ENCODE measurements at places on chromosomes 4 and X.
A peak's percentile ranks its signal among the peaks of the same experiment; 100 is the strongest.

DNA sequence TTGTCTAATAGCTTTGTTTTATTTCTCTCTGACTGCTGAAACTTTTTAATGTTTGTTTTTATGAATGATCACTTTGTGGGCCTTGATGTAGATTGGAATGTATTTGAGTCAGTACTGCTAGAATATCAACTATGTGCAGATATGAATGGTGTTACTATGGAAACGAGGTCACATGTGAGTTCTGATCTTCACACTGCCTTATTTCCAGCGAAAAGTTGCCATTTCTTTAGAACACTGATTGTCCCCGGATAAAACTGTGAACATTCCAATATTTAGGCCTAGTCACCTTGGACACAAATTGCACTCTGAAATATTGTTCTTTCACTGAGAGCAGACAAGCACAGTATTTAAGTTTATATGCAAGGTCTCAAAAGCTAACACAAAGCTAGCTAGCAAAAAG, 27.2 kb upstream of the MAGED1 start:
- no peak for DNase-seq

DNA sequence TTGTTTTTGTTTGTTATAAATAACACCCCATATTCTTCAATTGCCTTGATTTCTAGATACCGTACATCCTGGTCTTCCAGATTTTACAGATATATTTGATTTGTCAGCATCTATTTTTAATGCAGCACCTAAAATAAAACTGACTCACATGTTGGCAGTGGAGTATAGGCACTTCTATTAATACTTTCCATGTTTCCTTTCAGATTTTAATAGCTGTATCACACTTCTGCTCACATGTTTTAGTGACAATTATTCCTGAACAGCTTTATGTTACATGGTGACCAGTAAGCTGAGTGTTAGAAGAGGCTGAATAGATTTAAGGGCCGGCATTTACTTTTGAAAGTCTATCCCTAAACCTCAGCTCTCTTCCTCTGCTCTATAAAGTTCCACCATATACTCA, 46.1 kb downstream of the C4orf46 start:
- DNase-seq: no peak

DNA sequence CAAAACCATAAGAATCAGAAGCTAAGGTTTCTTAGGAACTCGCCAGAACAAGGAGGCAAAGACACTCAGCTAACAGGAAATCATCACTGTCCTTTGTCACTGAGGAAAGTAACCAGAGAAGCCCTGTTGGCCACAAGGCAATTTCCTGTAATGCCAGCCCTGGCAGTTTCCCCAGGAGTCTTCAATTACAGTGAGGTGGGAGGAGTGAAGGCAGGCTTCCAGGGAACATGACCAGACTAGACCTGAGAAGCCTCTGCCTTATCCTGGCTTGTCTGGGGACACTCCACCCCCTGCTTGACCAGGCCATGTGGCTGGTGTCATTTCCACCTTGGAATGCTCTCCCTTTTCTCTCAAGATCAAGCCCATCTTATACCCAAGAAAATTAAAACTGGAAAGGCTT, 125.3 kb downstream of the COL4A6 start:
- no peak for DNase-seq

DNA sequence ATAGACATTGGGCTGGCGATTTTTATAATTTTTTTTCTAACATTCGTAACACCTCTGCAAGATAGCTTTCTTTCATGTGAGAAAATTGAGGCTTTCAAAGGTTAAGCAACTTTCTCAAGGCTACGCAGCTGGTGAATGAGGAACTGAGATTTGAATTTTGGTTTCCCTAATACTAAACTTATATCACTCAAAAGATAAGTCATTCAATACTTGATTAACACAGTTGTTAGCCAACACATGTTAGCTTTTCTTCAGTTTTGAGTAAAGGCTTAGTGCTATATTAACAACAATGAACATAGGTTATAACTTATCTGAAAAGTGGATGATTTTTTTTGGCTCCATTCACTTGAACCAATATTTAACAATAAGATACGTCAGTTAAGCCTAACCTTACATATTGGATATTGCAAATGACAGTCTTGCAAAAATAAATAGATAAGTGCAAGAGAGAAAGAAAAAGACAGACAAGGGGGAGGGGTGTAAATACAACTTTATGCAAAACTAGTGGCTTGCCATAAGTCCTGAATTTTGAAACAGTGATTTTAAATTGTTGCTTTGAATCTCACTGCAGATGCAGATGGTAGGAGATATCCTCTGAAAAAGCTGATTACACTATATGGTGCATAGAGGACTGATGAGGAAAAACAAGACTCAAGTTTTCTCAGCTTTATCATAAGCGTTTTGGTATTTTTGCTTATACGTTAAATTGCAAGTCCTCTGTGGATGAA, 11.1 kb upstream of the GPM6A start:
- DNase-seq: no peak

- DNase-seq: no peak
Measured at GRCh38 chrX:73577361-73577760, 14.4 kb downstream of the CHIC1 start.

- no peak for DNase-seq
Measured at GRCh38 chr4:123064390-123064789, 142.0 kb upstream of the NUDT6 start.

DNA sequence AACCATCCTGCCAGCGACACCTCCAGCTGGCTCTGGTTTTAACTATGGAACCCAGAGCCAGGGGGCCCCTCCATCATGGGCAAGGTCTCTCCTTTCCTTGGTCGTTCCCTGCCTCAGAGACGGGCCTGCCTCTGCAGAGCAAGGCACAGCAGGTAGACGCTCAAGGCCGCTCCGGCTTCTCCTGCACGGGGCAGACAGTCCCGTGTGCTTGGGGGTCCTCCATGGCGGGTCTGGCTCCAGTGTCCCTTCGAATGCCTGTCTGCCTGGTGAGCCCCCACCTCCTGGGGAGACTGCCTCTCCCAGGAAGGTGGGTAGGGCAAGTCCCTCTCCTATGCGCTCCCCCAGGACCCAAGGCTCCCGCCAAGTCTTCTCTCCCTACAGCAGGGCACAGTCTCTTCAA, 71.5 kb downstream of the ACOX3 start:
- no peak for DNase-seq

GRCh38 chr4:17912011-17912410, 101.2 kb downstream of the NCAPG start:
- no peak for DNase-seq

GRCh38 chrX:16992951-16993350, 46.5 kb downstream of the REPS2 start:
- no peak for DNase-seq

GRCh38 chr4:21554066-21554465, 394.5 kb downstream of the KCNIP4 start:
- no peak for DNase-seq

GRCh38 chr4:137519406-137519805, 12.9 kb downstream of the PCDH18 start:
- no peak for DNase-seq

DNA sequence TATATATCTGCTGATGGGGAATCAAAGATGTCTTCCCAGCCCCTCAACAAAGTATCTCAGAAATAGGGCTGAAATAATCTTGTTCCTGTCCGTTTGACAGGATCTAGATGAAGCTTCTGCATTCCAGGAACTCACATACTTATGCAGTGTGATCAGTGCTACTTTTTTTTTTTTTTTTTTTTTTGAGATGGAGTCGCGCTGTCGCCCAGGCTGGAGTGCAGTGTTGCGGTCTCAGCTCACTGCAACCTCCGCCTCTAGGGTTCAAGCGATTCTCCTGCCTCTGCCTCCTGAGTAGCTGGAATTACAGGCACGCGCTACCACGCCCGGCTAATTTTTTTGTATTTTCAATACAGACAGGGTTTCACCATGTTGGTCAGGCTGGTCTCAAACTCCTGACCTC, 36.4 kb downstream of the DHX15 start:
- DNase-seq: no peak

GRCh38 chrX:86171366-86171765, 23.1 kb downstream of the DACH2 start:
- no peak for DNase-seq

DNA sequence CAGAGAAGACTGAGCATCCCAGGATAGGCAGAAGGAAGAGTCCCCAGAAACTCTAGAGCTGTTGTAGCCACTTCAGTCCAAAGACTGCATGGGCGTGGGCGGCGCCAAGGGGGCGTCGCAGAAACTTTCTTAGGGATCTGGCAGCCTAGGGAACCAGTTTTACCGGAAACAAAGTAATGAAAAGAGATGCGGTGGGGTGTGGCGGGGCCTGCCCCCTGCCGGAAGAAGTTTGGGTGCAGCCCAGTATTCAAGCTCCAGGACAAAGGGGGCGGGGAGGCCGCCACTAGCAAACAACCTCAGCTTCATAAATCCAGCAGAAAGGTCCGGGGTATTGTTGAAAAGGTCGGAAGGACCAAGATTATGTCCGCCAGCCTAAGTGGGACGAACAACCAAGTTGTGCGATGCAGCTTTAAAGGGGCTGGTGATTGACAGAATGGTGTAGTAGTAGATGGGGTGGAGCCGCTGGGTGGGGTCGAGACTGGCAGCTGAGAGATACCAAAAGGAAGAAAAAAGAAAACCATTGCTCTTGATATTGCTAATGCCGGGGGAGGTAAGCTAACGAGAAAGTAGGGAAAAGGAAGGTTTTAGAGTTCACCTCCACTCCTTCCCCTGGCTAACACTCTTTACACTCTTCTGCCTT, 190.5 kb downstream of the RRAGB start:
- no peak for DNase-seq

DNA sequence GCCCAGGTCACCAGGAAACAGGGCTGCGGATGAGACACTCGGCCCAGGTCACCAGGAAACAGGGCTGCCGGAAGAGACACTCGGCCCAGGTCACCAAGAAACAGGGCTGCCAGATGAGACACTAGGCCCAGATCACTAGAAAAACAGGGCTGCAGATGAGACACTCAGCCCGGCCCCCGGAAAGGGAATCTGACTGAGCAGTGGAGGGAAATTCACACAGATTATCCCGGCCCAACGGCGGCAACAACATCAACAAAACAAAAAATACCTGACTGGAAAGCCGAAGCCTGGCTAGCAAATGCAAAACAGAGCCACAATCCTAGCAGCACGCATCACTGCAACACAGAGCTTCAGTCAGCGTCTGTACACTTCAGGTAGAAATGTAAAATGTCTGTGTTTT, 20.7 kb downstream of the AFAP1 start:
- no peak for DNase-seq

GRCh38 chr4:154743683-154744340, at the start of gene LRAT:
TSS of gene LRAT (plus strand) at chr4:154744000. CDS start at chr4:154744327, 327 bp downstream.
- DNase-seq: peak; percentile 0

DNA sequence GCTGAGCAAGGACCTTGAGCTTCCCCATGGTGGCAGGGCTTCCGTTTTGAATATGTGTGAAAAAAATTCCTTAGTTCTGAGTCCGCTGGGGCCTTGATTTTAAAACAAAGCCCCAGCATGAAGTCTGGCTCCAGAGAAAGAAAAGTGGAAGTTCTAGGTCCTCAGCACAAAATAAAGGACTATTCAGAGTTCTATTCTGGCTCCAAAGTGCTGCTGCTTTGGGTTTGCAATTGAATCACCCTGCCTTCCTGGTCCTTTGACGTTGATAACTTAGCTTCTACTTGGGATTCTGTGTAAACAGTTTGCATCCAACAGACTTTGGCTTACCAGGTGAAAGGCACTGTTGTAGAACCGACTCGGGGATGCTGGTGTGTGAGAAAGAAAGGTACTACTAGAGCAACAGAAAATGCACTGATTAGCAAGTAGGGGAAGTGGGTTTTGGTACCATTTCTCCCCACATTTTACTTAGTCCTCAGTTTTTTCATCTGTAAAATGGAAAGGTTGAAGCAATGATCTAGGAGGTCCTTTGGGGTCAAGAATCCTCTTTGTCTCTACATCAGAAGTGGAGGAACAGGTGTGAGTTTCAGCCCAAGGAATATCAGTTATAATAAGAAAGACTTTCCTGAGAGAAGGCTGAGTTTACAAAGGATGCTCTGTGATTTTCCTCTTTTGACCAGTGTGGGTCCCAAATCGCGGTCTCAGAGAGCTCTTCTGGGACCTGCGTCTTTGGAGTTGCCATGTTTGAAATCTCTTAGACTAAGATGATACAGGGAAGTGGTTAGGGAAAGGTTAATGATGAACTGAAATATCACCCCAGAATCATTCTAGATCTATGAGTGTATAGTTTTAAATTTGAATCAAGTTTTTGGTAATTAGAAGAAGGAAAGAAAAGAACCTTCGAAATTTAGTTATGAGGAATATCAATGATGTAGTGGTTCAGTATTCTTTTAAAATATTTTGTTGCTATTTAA, 28.2 kb downstream of the IGFBP7 start:
- no peak for DNase-seq

DNA sequence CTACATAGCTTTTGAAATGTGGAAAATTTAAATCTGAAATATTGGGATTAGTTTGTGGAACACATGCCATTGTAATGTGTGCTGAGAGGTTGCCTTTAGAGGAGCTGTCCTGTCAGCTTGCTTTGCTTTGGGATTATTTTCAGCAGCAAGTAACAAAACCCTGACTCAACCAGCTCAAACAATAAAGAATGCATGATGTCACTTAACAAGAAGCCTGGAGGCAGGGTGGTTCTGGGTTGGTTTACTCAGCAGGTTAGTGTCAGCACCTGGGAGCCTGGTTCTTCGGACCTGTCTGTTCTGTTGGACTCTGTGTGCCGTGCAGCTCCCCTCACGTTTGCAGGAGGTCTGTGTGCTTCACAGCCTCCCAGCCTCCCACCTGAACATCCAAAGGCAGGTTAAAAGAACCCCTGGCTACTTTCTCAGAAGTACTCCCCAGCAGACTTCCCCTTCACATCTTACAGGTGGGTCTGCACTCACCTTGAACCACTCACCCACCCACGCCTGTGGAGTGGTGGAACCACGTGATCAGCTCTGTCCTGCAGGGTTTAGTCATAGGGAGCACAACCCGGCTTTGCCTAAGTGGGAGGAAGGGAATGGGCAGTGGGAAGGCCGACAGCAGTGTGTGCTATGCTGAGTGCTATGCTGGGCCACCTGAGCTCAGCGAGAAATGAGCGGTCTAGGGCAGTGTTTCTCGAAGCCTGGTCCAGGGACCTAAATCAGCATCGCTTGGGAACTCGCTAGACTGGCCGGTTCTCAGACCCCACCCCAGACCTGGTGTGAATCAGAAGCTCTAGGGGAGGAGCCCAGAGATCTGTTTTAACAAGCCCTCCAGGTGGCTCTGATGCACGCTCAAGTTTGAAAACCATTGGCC, 20.4 kb downstream of the TMEM131L start:
- DNase-seq: no peak

- no peak for DNase-seq
Measured at GRCh38 chrX:25011589-25012432, 4.0 kb downstream of the ARX start.

DNA sequence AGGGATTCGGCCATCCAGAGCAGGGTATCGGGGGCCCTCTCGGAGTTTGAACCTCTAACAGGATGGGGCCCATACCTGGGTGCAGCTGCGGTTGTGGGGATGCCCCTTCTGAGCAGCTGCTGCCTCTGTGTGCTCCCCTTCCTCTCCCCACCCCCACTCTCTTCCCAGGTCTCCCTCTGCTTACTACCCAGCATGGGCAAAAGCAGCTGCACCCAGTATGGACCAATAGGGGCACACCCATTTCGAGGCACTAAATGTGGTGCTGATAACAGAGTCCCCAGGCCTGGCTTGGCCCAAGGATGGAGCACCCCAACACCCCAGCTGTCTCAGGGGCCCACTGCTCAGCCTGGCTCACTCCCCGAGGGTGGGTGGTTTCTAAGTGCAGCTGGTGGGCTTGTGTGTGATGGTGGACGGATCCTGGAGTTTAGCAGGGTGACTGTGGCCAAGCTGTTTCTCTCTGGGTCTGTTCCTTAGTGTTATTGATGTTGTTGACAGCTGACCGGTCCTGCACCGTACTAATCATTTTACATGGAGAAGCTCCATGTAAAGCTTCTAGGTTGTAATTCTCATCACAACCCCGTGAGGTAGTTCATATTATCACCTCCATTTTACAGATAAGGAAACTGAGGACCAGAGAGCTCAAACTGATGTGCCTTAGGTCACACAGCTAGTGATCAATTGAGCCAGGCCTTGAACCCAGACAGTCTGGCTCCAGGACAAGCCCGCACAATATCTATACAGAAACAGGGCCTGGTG, 13.1 kb upstream of the KIAA0232 start:
- no peak for DNase-seq
